ENCODE measurements at places on chromosomes 13 and 19.

DNA sequence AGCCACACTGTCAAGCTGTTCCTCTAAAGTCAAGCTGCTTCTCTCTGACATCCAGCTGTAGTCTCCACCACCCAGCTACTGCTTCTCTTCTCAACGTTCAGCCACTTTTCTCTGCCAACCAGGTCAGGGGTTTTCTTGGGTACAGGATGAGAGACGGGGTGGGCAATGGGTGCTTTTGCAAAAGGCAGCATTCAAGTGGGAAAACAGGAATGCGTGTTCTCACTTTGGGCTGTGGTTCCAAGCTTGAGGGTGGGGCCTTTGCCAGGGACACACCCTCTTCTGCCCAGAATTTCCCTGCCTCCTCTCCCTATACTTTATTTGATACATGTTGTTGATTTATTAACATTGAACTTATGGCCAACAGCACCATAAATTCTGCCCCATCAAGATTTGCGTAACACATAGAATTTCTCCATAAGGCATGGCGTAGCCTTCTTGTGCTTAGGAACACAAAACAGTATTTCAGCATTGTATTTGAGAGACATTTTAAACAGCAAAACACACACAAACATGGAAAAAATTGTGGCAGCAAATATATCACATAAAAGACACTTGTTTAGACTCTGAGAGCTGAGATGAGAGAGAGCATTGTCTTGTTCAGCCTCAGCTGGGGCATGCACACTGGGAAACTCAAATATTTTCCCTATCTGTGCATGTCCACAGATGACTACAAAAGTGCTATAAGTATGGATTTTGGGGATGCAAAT is 392.8 kb downstream of the SLITRK6 start:
- no peak for DNase-seq

DNA sequence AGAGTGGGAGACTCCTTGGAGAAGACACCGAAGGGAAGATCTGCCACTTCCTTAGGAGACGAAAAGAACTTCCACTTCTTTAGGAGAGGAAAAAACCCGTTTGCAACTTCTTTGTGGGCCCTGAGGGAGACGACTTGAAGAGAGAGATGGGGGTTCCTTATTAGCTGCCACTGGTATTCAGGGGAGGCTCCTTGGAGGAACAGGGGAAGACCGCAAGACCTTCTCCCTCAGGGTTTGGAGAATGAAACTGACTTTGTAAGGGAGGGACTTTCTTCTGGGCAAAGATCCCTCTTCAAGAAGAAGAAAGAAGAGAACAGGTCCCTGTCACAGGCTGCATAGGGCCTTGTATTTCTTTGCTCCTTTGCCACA is 416 bp downstream of the BCKDHA start:
- DNase-seq, result no peak

- DNase-seq, result no peak
Observed at GRCh38 chr13:100051070-100051469, 37.8 kb upstream of the PCCA start.

- no peak for DNase-seq
Observed at GRCh38 chr19:41699231-41699967, 9.0 kb upstream of the CEACAM5 start.

DNA sequence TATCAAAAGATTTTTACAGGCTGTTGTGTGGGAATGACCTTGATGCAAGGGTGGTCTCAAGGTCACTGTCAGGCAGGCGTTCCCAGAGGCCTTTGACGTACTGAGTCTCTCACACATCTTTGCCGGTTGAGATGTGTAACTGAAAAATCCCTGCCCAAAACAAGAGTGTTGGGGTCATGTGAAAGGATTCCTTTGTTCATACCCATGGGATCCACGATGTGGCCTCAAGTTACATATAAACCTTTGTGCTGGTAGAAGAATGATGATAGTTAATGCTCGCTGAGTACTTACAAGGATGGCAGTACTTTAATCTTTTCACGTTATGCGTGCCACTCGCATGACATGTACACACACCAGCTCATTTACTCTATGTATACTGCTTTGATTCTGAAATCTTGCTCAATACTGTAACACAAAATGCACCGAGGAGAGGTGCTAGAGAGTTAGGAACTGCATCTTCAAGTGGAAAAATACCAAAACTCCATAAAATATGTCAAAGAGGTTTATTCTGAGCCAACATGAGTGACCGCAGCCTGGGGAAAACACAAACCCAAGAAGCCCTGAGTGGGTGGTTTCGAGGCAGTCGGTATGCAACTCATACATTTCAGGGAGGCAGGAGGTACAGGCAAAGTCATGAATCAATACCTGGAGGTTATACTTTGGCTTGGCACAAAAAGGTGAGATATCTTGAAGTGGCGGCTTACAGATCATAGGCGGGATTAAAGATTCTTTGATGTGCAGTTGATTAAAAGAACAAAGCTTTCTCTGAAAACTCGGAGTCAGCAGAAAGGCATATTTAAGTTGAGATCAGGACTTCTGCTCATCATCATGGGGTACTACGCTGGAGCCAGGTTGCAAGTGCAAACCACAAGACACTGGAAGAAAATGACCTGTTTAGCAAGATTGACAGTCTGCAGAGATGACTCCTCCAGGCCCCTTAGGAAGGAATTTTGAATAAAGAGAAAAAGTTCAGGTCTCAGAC is 87.4 kb upstream of the ARHGEF7 start:
- no peak for DNase-seq

- no peak for DNase-seq
Observed at GRCh38 chr13:50798923-50799322, 44.6 kb downstream of the DLEU7 start.

DNA sequence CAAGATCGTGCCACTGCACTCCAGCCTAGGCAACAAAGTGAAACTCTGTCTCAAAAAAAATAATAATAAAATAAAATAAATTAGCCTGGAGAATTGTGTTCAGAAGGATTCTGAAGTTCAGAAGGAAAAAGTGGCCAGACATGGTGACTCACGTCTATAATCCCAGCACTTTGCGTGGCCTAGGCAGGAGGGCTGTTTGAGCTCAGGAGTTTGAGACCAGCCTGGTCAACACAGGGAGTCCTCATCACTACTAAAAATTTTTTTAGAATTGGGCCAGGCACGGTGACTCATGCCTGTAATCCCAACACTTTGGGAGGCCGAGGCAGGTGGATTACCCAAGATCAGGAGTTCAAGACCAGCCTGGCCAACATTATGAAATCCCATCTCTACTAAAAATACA is 6.0 kb downstream of the RDH8 start:
- DNase-seq, result no peak

DNA sequence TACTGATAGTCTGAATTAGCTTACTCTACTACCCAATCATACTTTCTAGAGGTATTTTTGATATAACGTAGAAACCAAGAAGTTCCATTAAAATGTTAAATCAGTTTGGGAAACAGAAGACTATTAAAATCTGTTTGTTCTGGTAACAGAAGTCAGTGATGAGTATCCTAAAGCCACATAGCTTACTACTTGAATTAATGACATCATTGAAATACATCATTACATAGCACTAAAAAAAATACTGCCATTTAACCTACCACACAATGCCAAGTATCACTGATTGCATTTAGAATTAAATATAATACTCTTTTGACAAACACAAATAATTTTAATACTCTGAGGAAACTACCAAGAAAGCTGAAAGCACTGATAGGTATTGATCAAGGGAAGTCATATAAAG is 5.4 kb downstream of the MRPS31 start:
- no peak for DNase-seq
